ENCODE measurements at places on chromosomes 1 and 21.

- DNase-seq: no peak
Measured at GRCh38 chr1:239617731-239618130, 231.4 kb downstream of the CHRM3 start.

- DNase-seq: no peak
Measured at GRCh38 chr1:62544570-62544969, 52.8 kb upstream of the ANGPTL3 start.

DNA sequence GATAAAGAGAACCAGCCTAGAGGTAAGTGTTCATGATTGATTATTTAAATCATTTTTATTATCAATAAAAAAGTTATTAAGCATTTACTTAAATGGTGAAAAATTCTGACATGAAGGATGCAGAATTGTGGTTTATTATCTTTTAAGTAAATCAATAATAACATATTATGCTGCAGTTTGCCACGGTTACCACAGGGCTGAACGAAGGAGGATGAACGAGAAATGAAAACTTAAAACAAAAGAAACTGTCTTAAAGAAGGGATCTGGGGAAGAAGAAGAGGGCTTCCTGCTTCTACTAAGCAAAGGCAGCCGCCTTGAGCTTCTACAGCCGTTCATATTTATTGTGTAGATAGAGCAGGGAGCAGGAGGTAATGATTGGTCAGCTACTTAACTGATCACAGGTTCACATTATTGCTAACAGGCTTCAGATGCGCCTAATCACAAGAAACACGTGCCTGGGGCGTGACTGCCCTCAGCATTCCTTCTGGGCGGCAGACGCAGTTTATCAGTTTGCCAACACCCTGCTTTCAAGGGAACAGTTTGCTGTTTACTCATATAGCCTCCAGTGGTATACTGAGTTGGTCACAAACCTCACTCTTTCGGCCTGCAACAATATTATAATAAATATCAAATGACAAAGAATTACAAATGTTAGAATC, 5.8 kb upstream of the FNBP1L start:
- DNase-seq: peak; percentile 84

- DNase-seq: no peak
Measured at GRCh38 chr1:14292520-14292919, 306.0 kb upstream of the KAZN start.

DNA sequence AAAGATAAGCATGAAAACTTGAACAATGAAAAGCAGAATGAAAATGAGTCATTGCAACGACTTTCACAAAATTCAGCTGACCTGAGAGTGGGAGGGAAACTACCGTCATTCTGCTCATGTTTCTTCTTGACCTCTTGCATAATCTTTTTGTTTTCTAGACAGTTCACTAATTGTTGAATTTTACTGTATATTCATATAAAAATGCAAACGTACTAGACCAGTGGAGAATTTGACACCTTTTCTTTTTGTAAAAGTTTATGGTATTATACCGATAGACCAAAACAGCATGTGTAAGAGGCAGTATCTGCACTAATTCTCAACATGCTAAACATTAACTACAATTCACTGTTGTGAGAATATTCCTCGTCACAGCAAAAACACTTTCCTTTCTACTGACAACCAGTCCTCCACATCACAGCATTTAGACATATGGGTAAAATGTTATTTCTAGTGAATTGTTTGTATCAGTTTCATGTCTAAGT, 137.8 kb downstream of the GREM2 start:
- DNase-seq: peak; percentile 16

DNA sequence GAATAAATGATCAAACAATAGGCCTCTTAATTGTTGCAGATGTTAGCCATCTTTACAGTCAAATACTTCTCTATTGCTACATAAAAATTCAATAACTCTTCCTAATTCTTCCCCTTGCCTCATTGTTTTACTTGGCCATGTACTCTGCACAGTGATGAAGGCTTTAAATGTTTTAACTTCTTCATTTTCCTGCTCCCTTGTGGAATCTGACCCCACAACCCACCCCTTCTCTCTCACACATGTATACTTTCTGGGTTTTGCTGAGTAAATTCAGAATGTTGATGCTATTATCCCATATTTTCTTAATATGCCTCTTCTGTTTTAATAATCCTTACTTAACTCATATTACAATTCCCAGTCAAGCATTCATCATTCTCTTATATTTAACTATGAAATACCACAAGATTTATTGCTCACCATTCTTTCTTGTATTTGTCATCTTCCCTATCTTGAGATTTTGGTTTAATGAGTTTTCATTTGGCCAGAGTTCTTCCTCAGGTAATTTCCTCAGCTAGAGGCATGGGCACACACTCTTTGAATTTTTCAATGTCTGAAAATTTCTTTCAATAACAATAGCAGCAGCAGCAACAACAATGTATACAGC, 327.8 kb upstream of the USP24 start:
- no peak for DNase-seq

- DNase-seq: no peak
Measured at GRCh38 chr21:38171723-38172344, 85.0 kb upstream of the KCNJ15 start.

GRCh38 chr21:39845571-39846130, 21.6 kb upstream of the PCP4 start:
- no peak for DNase-seq

- DNase-seq: no peak
Measured at GRCh38 chr1:91505086-91505485, 4.4 kb downstream of the CDC7 start.

DNA sequence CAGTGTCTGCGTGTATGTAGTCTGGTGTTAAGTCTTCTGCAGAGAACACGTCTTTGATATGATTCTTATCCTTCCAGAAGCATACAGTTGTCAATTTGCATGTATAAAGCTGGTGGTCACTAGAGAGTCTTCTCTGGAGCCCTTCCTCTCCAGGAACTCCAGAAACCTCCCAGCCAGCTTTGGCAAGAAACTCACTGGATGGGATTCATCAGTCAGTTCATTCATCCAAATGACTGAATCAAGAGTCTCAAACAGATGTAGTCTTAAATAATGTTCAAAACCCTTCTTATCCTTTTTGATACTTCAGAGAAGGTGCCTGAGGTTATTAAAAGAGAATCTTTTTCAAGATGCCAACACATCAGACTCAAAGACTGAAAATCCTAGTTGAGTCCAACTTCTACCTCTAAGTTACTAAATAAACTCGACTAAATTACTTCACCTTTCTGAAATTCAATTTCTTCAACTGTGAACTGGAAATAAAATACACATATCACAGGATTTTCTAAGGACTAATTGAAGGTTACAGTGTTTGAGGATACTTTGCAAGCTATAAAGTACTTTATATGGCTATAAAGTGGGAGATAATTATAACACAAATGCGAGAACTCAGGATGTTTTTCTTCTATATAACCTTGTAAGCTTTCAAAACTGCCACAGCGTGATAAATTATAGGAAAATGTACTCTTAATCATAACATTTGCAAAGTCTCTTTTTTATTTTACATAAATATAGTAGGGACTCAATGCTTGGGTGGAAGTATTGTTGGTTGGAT, 252.4 kb downstream of the FGGY start:
- no peak for DNase-seq

DNA sequence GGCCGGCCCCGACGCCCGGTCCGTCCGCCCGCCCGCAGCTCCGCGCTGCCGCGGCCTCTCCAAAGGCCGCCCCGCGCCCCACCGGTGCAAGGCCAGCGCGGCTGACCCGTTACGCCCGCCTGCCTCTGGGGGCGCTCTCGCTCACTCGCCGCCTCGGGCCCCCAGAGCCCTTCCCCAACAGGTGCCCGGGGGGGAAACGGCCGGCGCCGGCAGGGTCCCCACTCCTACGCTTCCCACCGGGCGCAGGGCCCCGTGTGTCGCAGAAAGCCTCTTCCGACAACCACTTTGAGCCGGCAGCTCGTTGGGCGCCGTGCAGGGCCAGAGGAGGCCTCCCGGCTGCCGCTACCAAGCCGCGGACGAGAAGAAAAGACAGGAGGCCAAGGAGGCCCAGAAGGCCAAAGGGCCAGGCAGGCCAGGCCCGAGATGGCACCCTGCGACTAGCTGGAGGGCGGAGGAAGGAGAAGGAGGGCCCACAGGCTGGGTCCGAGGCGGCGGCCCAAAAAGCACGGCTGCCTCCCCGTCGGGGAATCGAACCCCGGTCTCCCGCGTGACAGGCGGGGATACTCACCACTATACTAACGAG, 64.9 kb upstream of the FCGR2A start:
- peak; percentile 88 for DNase-seq

DNA sequence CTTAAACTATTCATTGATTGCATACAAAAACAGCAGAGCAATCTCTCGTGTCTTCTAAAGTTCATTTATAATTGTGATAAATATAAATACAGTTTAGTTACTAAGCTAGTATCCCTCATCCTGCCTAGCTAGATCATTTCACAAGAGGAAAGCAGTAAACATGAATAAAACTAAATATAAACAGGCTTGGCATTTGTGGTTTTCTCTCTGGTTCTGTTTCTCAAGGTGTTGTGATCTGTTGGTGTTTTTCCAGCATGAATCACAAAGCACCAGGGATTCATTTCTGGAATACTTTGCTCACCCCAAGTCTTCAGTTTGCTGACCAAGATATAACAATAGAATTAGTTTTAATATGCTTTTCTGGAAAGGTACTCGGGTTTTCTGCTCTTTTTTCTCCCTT, 32.7 kb upstream of the GLIS1 start:
- no peak for DNase-seq

DNA sequence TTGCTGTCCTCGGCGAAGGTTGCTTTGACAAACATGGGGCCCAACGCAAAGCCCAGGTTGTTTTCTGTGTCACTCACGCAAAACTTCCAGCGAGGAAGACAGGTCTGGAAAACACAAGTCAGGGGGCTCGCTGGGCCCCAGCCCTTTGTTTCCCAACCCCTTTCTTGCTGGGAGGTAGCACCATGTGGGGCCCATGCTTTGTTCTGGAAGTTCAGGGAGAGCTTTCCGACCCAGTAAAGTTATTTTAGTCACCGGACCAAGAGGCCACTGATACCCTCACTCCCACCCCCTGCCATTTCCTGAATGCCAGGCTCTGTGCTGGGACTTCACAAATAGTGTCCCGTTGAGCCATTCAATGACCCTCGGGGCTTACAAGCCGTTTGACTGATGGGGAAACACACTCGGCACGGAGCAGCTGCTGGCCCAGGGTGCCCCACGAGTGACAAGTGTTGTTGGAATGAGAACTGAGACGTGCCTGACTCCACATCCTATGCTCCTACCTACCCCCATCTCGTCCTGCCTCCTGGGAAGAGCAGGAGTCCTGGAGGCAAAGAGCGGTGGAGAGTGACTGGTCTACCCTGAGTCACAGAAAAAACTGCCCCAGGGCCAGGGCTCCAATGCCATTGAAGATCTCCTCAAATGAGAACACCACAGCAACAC, 52.0 kb downstream of the ECE1 start:
- DNase-seq: no peak

DNA sequence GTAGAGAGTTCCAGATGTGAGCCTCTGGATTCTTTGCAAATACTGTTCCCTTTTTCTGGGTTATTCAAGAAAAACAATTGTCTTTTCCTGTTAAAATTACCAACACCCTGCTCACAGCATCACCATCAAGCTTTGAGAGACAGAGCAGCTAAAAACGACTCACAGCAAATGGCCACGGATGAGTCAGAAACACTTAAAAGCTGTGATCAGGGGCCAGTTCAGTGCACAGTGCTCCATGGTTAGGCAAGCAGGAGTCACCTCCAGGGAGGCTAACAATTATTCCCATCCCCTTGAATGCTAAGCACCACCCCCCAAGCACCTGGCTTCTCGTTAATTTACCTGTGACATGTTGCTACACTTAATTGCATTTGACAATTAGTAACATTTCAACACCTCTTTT, 128.4 kb upstream of the CAMK1G start:
- DNase-seq: no peak

Measured in small intestine (tissue), 16 donors.